ENCODE measurements at places on chromosomes 11 and 22.

GRCh38 chr11:102238391-102238821, 78.9 kb upstream of the BIRC3 start:
- no peak for DNase-seq

DNA sequence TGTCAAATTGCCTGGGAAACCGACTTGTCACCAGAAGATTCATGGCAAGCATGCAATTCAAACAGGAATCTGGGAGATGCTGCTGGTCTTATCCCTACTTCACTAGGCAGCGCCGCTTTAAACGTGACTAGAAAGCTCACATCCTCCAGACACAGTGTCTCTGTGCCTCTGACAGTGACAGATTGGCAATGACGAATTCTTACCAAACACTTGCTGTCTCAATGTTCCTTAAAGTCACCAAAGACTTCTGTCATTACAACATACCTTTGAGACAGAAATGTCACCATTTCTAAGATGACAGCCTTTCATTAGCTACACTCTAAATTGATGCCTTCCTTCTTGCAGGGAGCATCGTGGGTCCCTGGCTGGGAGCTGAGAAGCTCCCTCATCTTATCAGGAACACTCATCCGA, 197.8 kb downstream of the CWF19L2 start:
- no peak for DNase-seq

- no peak for DNase-seq
Measured at GRCh38 chr11:79309407-79309806, 131.4 kb downstream of the TENM4 start.

DNA sequence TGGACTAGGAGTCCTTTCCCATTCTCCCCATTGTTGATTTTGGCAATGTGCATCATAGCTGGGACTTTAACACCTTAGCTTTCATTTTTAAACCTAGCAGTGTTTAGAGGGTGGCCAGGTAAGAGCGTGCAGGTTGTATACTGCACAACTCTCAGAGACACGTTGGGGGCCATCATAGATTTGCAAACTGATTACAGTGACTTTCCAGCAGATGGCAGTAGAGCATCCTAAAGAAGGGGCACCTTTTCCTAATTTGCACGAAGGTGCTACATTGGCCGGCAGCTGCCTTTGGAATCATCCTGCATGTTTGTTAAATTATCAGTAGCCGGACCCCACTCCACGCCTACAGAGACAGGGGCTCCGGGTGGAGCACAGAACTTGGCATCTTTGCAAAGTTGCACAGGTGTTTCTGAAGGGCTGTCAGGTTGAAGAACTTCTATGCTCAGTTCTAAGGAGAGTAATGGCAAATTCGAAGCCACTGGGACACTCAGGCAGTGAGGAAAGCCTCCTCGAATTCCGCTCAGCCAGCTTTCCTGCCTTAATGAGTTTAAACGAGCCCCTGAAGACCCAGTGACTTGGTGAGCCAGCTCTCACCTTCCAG, 7.7 kb downstream of the LHFPL7 start:
- no peak for DNase-seq

DNA sequence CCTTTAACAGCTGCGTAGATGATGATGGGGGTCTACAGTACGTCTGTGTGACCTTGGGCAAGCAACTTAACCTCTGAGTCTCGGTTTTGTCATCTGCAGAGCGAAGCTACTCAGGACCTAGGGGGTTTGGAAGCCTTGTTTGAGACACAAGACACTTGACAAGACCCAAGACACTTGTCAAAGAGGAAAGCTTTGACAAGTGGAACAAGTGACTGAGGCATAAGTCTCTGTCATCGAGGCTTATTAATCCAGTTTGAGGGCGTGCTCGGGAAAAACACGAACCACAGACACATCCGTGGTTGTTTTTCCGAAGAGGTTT, 732 bp upstream of the PC start:
- DNase-seq = no peak

Data from GF-D8 (cell line).